Airway epithelial cell (primary cell): ENCODE measurements at places on chromosomes 5 and 9. TPM values are rescaled to one million over a fixed set of nuclear protein-coding genes. Genes with fewer than 3 reads are reported as not detected.

The FOXI1 gene
- total RNA-seq: not detected in 2 replicates

The NPR3 gene
- 2.0 and 3.7 TPM in 2 replicates for total RNA-seq

The SPAG8 gene
- not detected in 2 replicates for total RNA-seq

The ATP10B gene
- total RNA-seq: 3.1 and 3.9 TPM in 2 replicates

The PTGER4 gene
- 10.8 and 16.2 TPM in 2 replicates for total RNA-seq
